ENCODE measurements at places on chromosomes 7 and 10.

DNA sequence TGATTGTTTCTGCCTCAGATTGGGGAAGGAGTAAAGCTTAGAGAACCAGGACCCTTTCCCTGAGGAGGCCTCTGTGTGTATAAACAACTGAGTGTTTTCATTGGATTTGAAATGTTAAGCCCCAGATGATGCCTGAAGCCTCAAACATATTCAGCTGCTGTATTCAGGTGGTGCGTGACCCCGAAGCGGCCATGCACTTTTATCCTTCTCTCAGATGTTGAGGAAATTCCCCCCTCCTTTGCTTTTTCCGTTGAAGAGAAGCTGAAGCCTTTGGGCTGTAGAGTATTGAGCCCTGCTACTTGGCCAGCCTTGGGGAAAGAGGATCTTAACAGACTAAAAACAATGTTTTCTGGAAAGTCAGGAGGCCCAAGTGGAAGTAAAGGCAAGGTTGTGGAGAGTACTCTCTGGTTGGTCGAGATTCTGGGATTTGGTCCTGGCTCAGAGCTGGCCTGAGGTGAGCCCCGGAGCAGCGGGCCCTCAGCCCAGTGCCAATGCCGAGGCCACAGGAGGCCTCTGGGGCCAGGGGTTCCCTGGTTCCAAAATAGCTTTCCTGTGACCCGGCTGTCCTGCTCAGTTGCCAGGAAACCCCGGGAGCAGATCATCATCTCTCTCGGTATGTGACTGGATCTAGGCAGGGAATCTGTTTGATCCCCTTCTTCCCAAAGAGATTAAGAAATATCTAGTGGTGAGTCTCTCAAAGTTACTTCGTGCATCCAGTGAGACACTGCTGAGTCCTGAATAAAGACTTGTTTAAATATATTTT lies 22.5 kb downstream of the FKBP6 start:
- no peak for DNase-seq

DNA sequence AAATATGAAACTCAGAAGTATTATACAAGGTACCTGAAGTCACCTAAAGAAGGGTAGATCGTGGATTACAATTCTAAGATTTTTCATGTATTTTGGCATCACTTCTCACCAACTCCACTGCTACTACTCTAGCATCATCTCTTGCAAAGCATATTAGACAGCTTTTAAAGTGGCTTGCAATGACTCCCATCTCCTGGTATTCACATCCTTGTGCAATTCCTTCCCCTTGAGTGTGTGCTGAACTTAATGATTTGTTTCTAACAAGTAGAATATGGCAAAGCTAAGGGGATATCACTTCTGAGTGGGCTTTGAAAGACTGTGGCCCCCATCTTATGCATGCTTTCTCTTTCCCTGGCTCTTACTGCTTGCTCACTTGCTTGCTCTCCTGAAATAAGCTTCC lies 280.2 kb downstream of the SNX13 start:
- no peak for DNase-seq

GRCh38 chr7:3974329-3974728 lies 673.3 kb downstream of the SDK1 start:
- no peak for DNase-seq

GRCh38 chr7:48139459-48139858 lies 31.8 kb upstream of the ABCA13 start:
- DNase-seq, result no peak

DNA sequence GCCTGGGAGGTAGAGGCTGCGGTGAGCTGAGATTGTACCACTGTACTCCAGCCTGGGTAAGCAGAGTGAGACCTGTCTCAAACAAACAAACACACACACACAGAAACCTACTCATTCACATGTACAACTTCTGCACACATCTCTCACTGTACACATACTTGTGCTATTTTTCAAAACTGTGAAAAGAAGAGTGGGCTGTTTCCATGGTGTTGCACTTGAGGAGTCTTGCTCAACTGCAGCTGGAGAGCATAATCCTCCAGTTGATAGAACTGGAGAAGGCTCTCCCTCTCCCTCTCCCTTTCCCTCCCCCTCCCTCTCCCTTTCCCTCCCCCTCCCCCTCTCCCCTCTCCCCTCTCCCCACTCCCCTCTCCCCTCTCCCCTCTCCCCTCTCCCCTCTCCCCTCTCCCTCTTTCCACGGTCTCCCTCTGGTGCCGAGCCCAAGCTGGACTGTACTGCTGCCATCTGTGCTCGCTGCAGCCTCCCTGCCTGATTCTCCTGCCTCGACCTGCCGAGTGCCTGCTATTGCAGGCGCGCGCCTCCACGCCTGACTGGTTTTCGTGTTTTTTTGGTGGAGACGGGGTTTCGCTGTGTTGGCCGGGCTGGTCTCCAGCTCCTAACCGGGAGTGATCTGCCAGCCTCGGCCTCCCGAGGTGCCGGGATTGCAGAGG lies 43.7 kb upstream of the DLD start:
- no peak for DNase-seq

DNA sequence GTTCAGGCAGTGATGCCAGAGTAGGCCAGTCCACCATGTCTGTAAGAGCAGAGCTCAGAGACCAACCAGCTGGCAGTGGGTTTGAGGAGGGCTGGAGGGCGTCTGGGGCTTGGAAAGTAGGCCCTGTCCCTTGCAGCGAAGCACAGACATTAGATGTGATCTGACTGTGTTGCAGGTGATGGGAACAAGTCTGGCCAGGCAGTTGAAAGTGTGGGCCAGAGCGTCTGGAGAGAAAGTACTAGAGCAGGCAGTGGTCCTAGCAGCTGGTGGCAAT lies 53.3 kb downstream of the CHN2 start:
- no peak for DNase-seq

DNA sequence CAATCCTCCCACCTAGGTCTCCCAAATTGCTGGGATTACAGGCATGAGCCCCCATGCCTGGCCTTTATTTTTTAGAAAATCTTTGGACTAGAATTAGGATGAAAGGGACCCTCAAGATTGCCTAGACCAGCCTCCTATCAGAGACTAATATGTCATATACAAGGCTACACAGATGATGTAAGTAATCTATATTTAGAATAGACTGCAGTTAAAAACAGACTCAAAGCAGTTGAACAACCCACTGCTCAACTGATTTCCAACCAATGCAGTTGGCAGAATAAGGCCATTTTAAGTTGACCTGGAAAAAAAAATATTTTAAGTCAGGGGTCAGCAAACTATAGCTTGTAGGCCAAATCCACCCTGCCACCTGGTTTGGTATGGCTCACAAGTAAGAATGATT lies 27.7 kb downstream of the PSPH start:
- no peak for DNase-seq
